ENCODE measurements at places on chromosomes 5 and 9.

GRCh38 chr5:18378066-18378465, 743.8 kb downstream of the TAF11L14 start:
- no peak overlapping the region for H3K27ac ChIP-seq
- no peak for DNase-seq
- H3K4me3 ChIP-seq: no peak overlapping the region
- no peaks in the 10 kb centered on the region for H3K4me1 ChIP-seq
- no peaks in the 10 kb centered on the region for H3K36me3 ChIP-seq
- no peaks in the 10 kb centered on the region for H3K27me3 ChIP-seq

DNA sequence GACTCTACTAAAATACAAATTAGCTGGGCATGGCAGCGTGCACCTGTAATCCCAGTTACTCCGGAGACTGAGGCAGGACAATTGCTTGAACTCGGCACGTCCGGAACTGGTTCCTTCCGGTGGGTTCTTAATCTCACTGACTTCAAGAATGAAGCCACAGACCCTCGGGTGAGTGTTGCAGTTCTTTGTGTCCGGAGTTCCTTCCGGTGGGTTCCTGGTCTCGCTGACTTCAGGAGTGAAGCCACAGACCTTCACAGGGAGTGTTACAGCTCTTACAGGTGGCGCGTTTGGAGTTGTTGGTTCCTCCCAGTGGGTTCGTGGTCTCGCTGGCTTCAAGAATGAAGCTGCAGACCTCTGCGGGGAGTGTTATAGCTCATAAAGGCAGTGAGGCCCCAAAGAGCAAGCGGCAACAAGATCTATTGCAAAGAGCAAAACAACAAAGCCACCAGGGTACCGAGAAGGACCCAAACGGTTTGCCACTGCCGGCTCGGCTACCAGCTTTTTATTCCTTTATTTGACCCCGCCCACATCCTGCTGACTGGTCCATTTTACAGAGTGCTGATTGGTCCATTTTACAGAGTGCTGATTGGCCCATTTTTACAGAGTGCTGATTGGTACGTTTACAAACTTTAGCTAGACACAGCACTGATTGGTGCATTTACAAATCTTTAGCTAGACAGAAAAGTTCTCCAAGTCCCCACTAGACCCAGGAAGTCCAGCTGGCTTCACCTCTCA, 28.6 kb upstream of the SLC6A19 start:
- no peaks in the 10 kb centered on the region for H3K36me3 ChIP-seq
- no peaks in the 10 kb centered on the region for H3K27me3 ChIP-seq
- H3K4me1 ChIP-seq: no peaks in the 10 kb centered on the region
- H3K27ac ChIP-seq: no peak overlapping the region

DNA sequence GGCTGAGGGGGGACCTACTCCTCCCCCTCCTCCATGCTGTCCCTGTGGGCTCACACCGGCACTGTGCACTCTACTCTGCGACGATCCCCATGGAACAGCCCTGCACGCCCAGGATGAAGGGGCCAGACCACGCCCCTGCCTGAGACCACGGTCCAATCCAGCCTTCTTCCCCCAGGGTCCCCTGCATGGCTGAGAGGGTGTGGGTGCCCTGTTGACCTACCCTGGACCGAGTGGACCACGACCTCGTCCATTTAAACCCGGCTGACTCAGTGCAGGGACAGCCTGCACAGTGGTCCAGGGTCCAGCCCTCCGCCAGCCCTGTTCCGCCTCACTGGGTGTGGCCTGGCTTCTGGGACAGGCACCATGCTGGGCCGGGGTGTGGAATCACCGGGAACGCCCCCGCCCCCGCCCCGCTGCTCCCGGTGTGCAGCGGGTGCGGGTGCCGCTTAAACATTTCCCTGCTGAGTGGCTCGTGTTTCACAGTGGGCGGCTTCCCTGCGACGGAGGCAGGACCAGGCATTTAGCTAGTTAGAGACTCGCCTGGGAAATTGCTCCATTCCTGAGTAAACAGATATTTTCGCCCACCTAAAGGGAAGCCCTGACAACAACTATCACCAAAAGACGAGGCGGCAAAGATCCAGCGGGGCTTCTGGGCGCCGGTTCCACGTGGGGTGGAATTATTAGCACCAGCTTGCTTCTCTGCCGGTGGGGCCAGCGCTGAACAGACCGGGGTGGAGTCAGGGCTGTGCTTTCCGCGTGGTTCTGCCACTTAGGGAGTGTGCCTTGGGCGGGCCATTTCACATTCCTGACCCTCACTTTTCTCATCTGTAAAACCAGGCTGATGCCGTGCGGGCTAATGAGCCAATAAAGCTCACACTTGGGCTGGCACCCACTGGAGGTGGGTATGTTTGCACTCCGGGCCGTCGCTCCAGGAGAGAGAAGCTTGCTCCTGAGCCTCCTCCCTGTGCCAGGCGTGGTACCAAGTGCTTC, 22.6 kb downstream of the DBH start:
- no peak for DNase-seq
- H3K4me1 ChIP-seq: peaks cover 9% of the 10 kb centered on the region
- peak overlapping the region; percentile 39 for H3K4me3 ChIP-seq
- peaks cover 11% of the 10 kb centered on the region for H3K27me3 ChIP-seq
- H3K36me3 ChIP-seq: no peaks in the 10 kb centered on the region
- no peak overlapping the region for H3K27ac ChIP-seq

GRCh38 chr9:81609782-81610739, 79.3 kb downstream of the TLE1 start:
- H3K27me3 ChIP-seq: no peaks in the 10 kb centered on the region
- H3K36me3 ChIP-seq: peaks cover 13% of the 10 kb centered on the region
- DNase-seq: no peak
- H3K4me1 ChIP-seq: peaks cover 15% of the 10 kb centered on the region
- H3K27ac ChIP-seq: peak overlapping the region; percentile 50
